ENCODE measurements at places on chromosomes 12 and 14.

DNA sequence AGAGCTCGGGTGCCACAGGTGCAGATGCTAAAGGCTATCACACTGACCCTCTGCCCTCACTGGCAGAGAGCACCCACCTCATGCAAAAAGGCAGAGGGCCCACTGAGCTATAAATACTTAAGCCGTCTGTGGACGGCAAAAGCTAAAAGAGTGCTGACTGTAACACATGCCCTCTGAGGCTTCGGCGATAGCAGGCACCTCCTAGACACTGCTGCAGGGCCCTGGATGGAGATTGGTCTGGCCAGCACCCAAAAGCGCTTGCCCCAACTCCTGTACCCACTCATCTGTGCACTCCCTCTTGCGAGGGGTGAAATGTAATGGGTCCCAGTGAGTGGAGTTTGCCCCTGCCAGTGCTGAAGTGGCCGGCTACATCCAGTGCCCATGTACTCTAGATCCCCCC is 148.7 kb downstream of the SLC16A7 start:
- DNase-seq = no peak

DNA sequence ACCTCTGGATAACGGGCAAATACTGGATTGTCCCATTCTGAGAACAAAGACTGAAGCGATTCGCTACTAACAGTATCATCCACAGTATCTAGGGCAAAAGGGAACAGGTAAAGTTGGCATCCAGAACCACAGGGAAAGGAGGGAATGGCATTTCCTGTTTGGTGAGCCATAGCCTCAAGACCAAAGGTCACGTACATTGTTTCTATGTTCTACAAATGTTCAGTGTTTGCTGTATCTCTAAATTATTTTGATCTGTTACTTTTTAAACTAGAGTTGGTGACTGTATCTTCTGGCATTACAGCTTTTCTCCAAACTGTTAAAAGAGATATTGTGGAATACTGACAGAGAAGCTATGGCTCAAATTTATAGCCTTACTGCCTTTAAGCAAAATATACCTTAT is 9.7 kb downstream of the MLH3 start:
- no peak for DNase-seq

GRCh38 chr12:131384544-131384855 is 326.4 kb upstream of the SFSWAP start:
- no peak for DNase-seq

- no peak for DNase-seq
These were observed 13.5 kb upstream of the GPATCH2L start for GRCh38 chr14:76138119-76138757.

DNA sequence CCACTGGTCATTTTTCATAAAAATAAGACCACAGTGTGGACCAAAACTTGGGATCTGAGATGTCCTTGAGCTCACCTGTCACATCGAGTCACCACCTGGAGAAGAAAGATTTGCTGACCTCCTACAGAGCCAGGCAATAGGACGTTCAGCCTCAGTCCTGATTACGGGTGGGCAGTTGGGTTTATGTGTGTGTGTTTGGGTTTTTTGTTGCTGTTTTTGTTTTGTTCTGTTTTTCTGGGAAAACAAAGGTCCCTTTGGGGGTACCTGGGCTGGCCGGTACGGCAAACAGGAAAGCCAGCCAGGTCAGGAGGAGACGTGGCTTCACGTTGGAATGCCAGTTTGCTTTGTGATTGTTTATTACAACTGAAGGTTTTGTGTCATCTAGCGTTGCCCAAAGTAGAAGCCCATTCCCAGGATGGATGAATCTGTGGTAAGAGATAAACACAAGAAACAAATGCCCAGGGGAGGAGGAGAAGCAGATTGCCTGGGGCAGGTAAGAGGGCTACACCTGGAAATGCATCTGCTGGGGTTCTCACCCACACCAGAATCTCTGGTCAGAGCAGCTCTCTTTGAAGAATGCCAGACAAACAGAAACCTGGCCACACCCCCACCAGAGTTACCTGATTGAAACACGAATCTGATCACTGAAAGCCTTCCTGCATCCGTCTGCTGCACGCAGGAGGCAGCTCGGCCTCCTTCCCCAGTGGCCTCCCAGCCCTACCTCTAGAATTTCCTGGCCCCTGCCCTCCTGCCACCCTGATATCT is 100.1 kb upstream of the DIO3 start:
- no peak for DNase-seq

DNA sequence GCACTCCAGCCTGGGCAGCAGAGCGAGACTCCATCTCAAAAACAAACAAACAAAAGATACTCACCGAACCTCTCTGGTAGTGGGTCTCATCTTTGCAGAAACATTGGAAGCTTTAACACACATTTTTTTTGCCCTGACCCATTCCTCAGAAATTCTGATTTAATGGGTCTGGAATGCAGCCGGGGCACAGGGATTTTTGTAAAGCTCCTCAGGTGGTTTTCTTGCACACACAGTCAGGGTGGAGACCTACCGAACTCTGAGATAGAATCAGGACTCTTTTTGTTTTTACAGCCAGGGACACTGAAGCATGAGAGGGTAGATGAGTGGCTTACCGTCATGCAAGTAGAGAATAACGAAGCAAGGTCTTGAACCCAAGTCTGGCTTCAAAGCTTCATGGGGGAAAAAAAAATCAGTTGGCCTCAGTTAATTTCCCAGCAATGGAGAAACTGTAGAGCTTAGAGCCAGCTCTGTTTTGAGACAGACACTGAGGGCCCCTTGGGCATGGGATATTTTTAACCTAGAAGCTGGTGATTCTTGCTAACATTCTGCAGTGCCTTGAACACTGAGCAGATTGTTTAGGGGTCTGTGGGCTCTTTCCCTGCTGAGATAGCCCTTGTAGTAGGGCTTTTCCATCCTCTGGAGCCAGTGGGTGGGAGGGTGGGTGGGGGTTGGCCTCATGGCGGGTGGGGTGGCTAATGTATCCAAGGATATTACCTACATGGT is 4.8 kb downstream of the RNU4-2 start:
- no peak for DNase-seq

DNA sequence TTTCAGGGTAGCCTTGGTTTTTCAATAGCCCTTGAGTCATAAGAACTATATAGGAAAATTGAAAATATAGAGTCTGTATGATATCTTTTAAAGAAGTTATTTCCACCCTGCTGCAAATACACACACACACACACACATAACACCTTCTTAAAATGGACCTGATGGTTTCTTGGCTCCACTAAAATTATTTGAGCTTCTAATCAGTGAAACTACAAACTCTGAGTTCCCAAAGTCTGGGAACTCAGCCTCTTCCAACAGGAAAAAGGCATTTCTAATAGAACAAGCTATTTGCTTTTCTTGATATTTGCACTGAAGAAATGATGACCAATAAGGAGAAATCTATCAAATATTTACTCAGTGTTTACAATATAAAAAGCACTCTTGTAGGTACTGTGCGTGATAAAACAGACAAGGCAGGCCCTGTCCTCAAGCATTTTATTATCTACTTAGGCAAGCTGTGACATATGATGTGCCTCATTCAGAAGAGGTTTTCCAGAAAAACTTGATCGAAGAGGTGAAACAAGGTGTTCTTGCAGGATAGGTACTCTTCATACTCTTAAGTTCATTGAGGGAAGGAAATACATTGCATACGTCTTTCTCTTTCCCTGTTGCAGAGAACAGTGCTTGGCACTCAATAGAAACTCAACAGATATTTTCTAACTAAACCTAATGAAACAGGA is 88.6 kb downstream of the MGST1 start:
- no peak for DNase-seq

- no peak for DNase-seq
These were observed 683 bp downstream of the CIPC start for GRCh38 chr14:77098529-77099353.

DNA sequence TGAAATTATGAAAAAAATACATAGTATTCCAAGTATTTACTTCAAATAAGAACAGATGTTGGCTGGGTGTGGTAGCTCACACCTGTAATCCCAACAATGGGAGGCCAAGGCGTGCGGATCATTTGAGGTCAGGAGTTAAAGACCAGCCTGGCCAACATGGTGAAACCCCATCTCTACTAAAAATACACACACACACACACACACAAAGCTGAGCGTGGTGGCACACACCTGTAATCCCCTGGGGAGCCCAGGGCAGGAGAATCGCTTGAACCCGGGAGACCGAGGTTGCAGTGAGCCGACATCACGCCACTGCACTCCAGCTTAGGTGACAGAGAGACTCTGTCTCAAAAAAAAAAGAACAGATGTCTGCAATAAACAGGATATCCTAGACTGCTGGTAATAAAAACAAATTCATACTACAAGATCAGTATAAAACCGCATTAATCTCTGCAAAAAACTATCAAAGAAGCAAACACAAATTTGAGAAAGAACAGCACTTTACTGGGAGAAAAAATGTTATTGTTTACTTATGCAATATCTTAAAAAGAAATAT is 23.8 kb downstream of the EEA1 start:
- DNase-seq = no peak

GRCh38 chr14:103315941-103316340 is 18.1 kb upstream of the EIF5 start:
- DNase-seq = no peak

DNA sequence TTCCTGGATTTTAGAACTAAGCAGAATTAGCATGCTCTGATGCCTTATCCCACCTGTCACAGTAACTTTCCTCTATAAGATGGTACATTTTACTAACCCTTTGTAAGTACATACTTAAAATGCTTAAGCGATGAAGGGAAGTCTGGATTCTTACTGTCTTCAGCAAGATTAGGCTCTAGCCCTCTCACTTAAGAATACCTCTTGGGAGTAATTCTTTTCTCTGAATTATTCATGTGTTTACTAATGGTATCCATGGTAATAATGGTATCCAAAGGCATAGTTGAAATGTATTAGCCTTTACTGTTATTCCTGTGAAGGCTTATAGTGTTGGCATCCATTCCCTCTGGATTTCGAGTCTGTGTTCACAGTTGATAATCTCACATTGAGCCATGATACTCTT is 176.9 kb downstream of the MON2 start:
- no peak for DNase-seq

- peak; percentile 72 for DNase-seq
These were observed 14.5 kb downstream of the OAS2 start for GRCh38 chr12:112992541-112993398.

DNA sequence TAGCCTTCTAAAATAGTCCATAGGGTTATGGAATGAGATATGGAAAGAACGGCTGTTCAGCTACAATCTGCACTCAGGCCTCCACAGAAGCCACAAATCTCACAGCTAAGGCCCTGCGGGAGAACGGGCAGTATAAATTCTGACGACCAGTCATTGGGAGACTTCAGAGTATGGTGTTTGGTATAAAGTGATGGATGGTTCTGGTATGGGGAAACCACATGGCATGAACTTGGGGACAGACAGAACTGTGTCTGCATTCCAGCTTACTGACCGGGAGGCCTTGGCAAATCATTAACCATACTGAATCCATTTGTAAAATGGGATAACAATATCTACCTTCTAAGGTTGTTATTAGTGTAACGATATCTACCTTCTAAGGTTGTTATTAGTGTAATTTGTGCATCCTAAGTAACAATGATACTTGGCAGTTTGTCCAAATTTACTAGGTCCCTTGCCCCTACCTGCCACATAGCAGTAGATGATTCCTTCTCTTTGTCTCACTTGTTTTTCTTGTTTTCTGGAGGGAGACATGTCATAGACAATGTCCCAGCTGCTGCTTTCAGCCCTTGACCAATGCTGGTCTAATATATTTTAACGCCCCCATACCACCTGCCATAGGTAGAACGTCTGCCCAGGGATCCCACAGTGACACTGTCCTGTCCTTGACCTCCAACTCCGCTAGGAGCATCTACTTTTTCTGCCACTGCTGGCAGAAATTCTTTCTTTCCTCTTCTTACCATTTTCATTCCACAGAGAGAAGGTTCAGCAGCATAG is 6.8 kb downstream of the CDKL1 start:
- DNase-seq = no peak

DNA sequence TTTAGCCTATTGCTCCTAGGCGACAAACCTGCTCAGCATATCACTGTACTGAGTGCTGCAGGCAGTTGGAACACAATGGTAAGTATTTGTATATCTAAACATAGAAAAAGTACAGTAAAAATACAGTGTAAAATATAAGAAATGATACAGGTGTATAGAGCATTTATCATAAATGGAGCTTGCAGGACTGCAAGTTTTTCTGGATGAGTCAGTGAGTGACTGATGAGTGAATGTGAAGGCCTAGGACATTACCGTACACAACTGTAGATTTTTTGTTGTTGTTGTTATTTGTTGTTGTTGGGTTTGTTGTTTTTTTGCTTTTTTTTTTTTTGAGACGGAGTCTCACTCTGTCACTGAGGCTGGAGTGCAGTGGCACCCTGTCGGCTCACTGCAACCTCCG is 33.4 kb downstream of the PNMA1 start:
- DNase-seq = no peak

GRCh38 chr12:27696864-27697564 is 767 bp downstream of the REP15 start:
- DNase-seq = no peak

GRCh38 chr12:7434670-7435069 is 9.3 kb downstream of the CD163L1 start:
- DNase-seq = no peak

GRCh38 chr12:79420146-79420618 is 270.6 kb downstream of the PAWR start:
- DNase-seq = no peak

- no peak for DNase-seq
These were observed 22.8 kb upstream of the NXPH4 start for GRCh38 chr12:57193706-57194245.

DNA sequence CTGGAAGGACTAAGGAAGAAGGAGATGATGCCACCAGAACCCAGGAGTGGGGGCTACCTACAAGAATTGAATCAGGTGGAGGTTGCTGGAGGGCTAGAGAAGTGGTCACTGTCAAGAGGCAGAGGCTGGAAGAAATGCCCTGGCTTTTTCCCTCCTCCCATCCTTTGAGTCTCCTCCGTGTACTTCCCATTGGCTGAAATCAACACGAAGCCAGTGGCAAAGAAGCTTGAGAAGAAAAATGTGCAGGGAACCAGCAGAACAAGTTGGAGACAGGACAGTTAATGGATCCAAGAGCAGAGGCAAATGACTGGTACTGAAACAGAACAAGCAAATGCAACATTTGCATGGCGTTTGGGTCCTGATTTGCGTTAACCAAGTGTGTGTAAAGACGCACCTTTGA is 9.1 kb upstream of the FBLN5 start:
- no peak for DNase-seq

DNA sequence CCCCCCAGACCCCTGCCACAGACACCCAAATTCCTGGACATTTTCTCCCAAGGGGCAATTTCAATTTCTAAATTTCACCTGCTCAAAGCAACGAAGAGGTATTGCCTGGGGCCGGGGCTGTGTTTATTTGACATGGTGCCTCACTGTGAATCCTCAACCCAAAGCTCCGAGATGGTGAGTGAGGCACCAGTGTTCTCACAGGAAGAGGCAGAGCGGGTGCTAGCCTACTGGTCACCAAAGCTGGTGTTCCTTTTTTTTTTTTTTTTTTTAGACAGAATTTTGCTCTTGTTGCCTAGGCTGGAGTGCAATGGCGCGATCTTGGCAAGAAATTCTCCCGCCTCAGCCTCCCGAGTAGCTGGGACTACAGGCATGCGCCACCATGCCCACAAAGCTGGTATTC is 14.8 kb upstream of the SH2B3 start:
- DNase-seq = no peak

DNA sequence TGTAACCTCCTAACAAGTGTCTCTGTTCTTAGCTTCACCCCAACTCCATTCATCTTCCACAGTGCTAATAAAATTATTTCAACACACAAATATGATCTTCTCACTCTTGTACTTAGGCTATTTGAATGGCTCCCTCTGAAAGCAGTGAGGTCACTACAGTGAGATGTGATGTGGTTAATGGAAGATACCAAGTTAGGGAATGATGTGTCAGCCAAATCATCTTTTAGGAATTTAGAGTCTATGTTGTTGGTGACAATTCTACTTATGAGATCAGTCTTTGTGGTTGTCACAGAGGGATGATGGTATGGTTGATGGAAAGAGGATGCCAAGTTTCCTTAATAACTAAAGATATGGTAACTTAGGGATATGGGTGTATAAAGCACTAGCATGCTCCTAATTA is 57.6 kb downstream of the POLR3B start:
- DNase-seq = no peak

Data from CD4-positive, alpha-beta T cell treated with Interleukin-17A for 1 hour (primary cell).